ENCODE measurements at places on chromosomes 6 and 20.

- DNase-seq, result no peak
Measured at GRCh38 chr20:37619496-37619895, 74.3 kb upstream of the CTNNBL1 start.

- DNase-seq, result no peak
Measured at GRCh38 chr20:20593447-20594170, 118.8 kb downstream of the RALGAPA2 start.

DNA sequence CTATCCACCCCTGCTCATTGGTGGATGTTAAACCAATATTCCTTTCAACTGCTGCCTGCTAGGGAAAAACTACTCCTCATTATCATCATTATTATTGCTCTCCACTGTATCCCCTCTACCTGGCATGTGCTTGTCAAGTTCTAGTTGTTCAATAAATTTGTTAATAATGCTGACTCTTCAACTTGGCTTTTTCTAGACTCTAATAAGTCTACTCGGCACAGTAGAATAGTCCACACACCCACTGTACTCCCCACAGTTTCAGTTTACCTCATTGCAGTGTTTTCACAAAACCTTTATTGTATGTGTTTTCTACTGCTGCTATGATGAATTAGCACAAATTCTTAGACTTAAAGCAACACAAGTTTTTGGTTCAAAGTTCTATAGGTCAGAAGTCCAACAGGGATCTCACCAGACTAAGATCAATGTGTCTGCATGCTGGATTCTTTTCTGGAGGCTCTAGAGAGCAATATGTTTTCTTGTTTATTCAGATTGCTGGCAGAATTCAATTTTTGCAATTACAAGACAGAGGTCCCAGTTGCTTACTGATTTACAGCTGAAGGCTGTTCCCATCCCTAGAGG is 13.1 kb downstream of the BTN3A1 start:
- DNase-seq, result no peak

GRCh38 chr20:57617079-57617795 is 3.0 kb downstream of the ZBP1 start:
- DNase-seq, result no peak

- DNase-seq, result no peak
Measured at GRCh38 chr6:161458201-161458951, 184.5 kb upstream of the AGPAT4 start.
